NCI-H1930 (cell line): ENCODE measurements at places on chromosomes 1 and 21.

GRCh38 chr1:115112496-115113375 lies 23.4 kb upstream of the TSPAN2 start:
- DNase-seq: no peak

DNA sequence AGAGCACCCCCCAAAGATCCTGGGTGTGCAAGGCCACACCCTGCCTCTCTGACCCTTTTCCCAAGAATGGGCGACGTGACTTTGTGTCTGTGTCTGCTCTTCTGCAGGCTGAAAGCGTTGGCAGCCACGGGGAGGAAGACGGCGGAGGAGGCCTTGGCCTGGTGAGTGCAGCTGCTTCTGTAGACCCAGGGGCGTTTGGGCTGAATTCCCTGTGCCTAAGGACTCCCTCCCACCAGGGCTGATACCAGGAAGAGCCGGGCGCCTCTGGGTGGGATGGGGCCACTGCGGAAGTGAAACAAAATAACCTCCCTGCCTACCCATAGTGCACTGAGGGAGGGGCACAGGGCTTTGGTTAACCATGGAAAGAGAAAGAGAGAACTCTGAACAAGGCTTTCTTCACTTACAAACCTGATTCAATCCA lies 2.5 kb downstream of the UBASH3A start:
- DNase-seq: no peak

GRCh38 chr1:20850021-20850420 lies 62.9 kb upstream of the HP1BP3 start:
- DNase-seq: no peak

- no peak for DNase-seq
These were observed 69.8 kb upstream of the SCAF4 start for GRCh38 chr21:31801551-31802219.

DNA sequence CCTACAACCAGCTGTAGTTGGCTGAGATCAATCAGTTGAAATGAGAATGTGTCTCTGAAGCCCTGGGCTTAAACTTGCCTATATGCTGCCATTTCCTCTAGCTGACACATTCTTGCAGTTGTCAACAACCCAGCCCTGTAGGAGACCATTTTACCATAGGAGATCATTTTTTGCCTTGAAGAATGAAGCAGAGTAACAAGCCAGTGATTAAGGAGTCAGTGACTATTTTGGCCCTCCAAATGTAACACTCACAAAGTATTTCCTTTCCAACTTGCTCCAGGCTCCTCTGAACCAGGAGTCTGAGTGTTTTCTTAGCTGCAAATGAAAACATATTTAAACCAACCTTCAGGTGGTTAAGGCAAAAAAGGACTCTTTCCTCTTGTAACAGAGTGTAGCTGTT lies 183.5 kb downstream of the ZZZ3 start:
- DNase-seq: no peak

DNA sequence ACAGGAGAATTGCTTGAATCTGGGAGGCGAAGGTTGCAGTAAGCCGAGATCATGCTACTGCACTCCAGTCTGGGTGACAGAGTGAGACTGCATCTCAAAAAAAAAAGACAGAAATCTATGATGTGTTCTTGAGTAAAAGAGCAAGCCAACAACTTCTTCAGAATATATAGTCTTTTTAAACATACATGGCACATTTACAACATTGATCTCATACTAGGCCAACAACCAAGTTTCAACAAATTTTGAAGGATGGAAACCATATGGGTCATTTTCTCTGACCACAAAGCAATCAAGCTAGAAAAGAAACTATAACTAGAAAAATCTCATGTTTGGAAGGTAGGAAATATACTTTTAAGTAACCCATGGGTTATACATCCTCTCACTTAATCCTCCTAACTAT lies 38.3 kb downstream of the PAFAH2 start:
- no peak for DNase-seq
